ENCODE measurements at places on chromosomes 4 and X.

DNA sequence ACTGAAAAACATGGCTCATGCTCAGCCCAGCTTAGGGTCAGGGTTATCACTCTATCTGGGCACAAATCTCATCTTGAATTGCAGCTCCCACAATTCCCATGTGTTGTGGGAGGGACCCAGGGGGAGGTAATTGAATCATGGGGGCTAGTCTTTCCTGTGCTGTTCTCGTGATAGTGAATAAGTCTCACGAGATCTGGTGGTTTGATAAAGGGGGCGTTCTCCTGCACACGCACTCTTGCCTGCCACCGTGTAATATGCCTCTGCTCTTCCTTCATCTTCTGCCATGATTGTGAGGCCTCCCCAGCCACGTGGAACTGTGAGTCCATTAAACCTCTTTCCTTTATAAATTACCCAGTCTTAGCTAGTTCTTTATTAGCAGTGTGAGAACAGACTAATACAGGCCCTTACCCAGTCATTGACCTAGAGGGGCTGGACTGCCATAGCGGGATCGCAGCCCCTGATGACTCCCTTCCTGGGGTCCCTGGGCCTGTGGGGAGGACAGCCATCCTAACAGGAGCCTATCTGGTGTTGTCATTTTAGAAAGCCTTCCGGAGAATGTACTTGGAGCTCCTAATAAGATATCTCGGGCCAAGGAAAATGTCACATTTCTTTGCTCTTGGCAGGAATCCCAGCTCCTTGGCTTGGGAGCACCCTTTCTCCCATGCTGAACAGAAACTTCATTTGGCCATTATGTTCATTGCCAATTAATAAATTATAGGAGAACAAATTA, 112.6 kb downstream of the PHKA2 start:
- DNase-seq, result no peak

GRCh38 chrX:100980608-100981497, 11.3 kb downstream of the ARL13A start:
- DNase-seq, result no peak

- DNase-seq, result no peak
Observed at GRCh38 chr4:135368831-135369230, 1167.2 kb upstream of the PABPC4L start.

- no peak for DNase-seq
Observed at GRCh38 chr4:158823461-158823873, 54.6 kb downstream of the FNIP2 start.

GRCh38 chr4:99991741-99992140, 41.7 kb upstream of the H2AZ1 start:
- no peak for DNase-seq

GRCh38 chr4:41334182-41334581, 77.5 kb downstream of the UCHL1 start:
- no peak for DNase-seq

GRCh38 chr4:6424425-6424824, 48.0 kb downstream of the PPP2R2C start:
- DNase-seq, result no peak

GRCh38 chrX:93468075-93468474, 205.3 kb downstream of the NAP1L3 start:
- no peak for DNase-seq

DNA sequence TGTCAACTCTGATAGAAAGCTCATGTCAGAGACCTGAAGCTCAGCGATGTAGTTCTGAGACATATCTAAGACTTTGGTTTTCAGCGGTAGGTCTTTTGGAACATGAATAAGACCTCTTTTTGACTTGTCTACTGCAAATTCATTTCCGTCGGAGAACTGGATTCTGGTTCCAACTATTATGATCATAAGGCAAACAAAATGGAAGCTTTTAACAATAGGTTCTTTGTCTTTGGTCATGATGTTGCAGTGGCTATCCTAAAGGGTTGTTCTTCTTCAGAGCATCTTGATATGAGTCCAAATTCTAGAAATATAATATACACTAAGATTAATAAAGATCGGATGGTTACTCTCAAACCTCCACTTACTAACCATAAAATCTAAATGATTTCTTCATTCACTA, 24.6 kb upstream of the TLR1 start:
- DNase-seq, result no peak

GRCh38 chr4:150366487-150366999, 215.4 kb upstream of the MAB21L2 start:
- DNase-seq, result no peak

- no peak for DNase-seq
Observed at GRCh38 chrX:7223271-7223670, 75.3 kb upstream of the PUDP start.

- DNase-seq, result no peak
Observed at GRCh38 chr4:109278594-109279031, 23.8 kb downstream of the COL25A1 start.

DNA sequence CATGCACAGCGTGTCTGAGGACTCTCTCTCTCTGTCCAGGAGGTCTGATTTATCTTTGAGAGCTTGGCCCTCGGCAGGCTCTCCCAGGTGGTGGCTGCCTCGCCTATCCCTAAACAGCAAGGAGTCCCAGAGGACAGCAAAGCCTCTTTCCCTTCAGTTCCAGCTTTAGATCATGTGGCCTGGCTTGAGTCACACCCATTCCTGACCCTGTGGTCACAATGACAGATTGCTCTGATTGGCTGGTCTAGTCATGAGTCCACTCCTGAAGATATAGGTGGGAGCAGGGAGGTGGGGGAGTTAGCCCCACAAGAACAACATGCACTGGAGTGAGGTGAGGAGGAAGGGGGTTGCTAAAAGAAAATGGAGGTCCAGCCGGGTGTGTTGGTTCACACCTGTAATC, 12.1 kb upstream of the PORCN start:
- DNase-seq, result no peak

- no peak for DNase-seq
Observed at GRCh38 chr4:26692014-26692726, 108.3 kb downstream of the TBC1D19 start.

GRCh38 chrX:68723491-68724155, 76.2 kb downstream of the STARD8 start:
- no peak for DNase-seq

DNA sequence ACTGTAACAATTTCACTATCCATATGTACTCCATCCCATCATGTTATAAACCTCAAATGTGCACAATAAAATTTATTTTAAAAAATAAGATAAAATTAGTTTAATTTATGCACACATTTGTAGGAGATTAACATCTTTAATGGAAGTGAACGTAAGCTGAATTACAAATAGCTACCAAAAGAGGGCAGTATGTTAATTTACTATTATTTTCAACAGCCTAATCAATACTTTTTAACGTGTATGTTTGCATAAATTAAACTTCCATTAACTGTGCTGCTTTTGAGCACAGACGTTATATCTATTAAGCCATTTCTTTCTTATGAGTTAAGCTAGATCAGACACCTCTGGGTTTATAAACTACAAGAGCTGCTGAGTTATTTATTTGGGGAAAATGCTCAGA, 56.5 kb upstream of the PHKA2 start:
- no peak for DNase-seq

GRCh38 chr4:82419451-82419850, 10.8 kb downstream of the HNRNPDL start:
- no peak for DNase-seq

GRCh38 chr4:158322109-158322508, 111.8 kb downstream of the TMEM144 start:
- no peak for DNase-seq

DNA sequence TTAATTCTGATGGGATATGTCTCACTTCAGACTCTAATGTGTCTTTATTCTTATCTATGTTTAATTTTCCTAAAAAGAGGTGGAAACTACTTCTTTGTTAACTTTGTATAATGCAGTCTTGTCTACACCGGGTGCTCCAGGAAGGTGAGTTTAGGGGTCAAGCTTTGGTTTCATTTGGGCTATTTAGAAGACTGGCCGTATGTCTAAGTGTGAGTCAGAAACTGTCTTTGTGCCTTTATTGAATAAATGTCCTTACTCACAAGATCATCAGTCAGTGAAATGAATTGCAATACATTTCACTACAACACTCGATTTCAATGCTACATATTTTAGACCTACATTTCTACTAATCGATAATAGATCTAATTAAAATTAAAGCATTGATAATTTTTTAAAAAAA, 56.2 kb downstream of the PROM1 start:
- no peak for DNase-seq

GRCh38 chr4:16199093-16199492, 27.2 kb downstream of the TAPT1 start:
- no peak for DNase-seq

- DNase-seq, result no peak
Observed at GRCh38 chrX:53481093-53481492, 46.9 kb upstream of the HSD17B10 start.

DNA sequence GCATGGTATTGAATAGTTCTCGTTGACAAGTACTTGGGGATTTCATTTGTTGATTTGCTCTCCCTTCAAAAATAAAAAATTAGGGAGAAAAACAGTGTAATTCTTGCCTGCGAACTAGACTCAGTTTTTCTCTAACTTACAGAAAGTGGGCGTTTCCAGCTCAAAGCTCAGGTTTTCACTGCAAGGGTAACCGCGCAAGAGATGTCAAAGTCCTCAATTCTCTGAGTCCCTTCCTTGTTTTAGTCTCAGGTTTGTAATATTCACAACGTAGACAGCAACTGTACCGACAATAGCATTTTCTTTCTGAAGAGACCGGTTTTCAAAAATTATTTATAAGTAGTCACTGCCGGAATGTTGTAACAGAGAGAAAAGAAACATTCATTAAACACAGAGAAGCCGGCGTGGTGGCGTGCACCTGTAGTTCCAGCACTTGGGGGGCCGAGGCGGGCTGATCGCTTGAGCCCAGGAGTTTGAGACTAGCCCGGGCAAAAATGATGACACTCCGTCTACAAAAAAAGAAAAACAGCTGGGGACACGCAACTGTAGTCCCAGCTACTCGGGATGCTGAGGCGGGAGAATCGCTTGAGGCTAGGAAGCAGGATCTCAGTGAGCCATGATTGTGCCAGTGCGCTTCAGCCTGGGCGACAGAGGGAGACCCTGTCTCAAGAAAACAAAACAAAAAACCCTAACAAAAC, 774 bp downstream of the ZCCHC4 start:
- no peak for DNase-seq

GRCh38 chrX:136162827-136163570, 15.7 kb downstream of the FHL1 start:
- DNase-seq, result peak; percentile 20

DNA sequence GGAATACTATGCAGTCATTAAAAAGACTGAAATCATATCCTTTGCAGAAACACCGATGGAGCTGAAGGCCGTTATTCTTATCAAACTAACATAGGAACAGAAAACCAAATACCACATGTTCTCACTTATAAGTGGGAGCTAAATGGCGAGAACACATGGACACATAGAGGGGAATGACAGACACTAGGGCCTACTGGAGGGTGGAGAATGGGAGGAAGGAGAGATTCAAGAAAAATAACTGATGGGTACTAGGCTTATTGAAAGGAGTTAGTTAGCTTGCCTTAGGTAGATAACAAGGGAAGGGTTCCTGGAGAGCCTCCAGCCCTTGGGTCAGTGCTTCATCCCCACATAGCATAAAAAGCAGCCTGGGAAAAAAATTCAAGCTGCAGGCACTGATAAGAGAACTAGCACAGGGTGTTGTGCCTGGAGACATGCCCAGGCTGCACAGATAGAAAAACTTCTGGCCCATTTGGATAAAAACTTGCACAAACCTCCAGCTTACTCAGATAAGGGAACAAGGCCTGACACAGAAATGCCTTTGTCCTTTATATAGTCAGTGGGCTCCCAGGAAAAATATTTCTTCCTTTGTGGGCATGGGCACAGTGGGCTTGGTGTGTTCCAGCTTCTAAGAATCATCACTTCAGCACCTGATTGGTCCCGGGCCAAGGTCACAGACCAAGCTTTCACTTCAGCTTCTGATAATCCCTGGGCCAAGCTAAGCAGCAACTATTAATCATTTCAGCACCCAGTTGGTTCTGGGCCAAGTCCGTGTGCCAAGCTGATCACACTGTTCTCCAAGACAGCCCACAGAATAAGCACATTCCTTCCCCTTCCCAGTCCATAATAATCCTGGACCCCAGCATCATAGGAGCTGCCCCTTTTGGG, 23.1 kb upstream of the PWWP3B start:
- no peak for DNase-seq

GRCh38 chr4:136909626-136910025, 622.7 kb downstream of the PCDH18 start:
- no peak for DNase-seq

- no peak for DNase-seq
Observed at GRCh38 chr4:20614816-20615215, 85.4 kb upstream of the PACRGL start.

- no peak for DNase-seq
Observed at GRCh38 chrX:65600106-65600505, 65.5 kb upstream of the LAS1L start.

GRCh38 chr4:188218392-188218791, 79.2 kb downstream of the TRIML1 start:
- DNase-seq, result no peak

DNA sequence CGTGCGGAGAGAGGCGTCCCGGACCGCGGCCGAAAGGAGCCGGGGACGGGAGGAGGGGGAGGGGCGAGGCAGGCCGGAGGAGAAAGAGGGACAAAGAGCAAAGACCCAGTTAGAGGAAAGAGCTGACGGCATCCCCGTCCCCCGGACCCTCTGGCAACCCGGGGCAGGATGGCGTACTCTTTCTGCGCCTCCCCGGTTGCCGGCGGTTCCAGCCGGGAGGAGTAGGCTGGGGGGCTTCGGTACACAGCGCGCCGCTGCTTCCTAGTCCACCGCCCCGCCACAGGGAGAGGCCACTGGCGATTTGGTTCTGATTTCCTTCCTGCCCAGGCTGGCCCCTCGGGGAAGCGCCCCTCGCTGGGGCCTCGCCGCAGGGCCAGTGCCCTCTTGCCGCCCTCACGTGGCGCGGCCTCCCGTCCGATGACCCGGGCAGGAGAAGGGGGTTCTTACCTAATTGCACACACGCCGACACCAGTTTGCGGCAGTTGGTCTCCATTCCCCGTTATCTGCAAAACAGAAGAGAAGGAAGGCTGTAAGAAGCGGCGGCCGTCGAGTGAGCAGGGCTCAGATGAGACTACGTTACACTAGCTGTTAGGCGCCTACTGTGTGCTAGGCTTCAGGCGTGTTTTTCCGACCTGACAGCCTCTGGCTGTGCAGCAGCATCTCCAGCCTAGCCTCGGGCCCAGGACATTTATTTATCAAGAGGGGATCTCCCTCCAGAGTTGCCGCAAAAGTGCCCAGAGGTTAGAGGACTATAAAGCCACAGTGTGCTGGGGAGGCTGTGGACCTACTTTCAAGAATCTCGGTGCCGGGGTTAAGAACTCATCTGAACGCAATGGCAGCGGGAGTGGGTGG, 9.9 kb upstream of the PITX2 start:
- DNase-seq, result no peak

DNA sequence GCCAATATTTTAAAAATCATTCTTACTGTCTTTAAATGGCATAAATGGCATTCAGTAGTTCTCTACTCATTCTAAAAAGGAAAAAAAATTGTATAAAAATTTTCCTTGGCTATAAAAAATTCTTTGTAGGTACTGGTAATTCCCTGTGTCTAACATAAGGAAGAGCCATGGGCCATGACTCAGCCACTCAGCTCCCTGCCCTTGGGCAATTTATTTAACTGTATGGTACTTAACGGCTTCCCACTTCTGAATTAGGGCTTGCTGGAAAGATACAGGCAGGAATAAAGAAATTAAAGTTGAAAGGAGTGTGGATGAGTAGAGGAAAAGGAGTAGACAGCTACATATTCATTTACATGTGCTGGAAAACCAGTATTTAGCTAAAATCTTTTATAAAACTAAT, 30.6 kb downstream of the ABHD18 start:
- no peak for DNase-seq

- DNase-seq, result no peak
Observed at GRCh38 chr4:150931005-150931404, 84.1 kb downstream of the LRBA start.

GRCh38 chr4:33111117-33111516, 2390.9 kb downstream of the PCDH7 start:
- DNase-seq, result no peak

- no peak for DNase-seq
Observed at GRCh38 chr4:52664479-52664878, 5.4 kb upstream of the USP46 start.

All from stimulated activated CD4-positive, alpha-beta T cell treated with anti-CD3 and anti-CD28 coated beads, Interleukin-1b, Interleukin-23, amount 100 ng/mL, for 4 hours (primary cell).